ENCODE measurements at places on chromosomes 7 and 10. TPM values are rescaled to one million over a fixed set of nuclear protein-coding genes. Genes with fewer than 3 reads are reported as not detected.

Gene RNF32
- 0.85 TPM for total RNA-seq

GRCh38 chr7:81655271-81655670 is 114.6 kb downstream of the HGF start:
- DNase-seq: no peak

- DNase-seq: no peak
Observed at GRCh38 chr7:137172105-137172590, 171.4 kb downstream of the PTN start.

GRCh38 chr10:71082960-71083715 is 129.2 kb upstream of the UNC5B start:
- DNase-seq: no peak

DNA sequence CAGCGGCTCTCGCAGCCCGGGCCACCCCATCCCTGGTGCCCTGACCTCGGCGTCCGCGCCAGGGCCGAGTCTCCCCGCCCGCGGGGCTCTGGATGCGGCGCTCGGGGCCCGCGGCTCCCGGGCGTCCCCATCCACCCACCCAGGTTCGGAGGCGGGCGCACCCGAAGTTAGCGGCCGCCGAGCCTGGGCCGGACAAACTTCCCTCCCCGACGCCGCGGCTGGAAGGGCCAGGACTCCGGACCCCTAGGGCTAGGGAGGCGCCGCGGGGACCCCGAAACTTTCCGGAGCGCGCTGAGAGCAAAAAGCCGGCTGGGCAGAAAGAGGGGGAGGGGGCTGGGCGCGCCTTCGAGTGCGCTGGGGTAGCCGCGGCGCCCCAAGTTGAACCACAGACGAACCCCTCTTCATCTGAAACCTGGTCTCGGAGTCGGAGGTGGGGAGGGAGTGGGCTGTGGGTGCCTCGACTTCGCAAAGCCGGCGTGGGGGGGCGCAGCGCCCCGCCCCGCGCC is 3.7 kb upstream of the ELFN1 start:
- DNase-seq: no peak

Gene NOS3
- total RNA-seq: 7.9 TPM

GRCh38 chr10:123869020-123869414 is 22.6 kb downstream of the CPXM2 start:
- no peak for DNase-seq

DNA sequence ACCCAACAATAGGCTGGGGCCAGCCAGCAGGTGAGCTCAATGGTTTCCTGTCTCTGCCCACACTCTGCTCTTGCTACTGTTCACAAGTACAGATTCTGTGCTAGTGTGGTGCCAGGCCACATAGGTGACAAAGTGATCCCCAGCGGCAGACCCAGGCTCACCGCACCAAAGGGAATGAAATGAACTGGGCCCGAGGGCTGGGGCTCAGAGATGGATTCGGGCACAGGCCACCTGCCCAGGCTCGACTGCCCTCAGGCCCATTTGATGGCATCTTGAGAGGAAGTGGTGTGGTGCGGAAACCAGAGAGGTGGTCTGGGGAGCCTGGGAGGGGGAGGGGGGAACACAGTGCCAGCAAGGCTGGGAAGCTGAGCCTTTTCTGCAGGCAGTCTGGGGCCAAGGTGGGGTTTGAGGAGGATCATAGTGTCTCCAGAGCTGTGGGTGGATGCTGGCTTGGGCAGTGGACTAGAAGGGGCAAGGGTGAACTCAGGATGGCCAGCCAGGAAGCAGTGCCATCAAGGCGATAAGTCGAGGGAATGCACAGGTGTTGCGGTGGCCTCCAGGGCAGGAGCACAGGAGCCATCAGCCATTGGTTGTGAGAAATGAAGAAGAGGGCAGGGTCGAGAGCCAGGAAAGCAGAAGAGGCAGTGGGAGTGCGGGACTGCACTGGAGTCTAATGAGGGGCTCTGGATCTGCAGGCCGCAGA is 85.2 kb downstream of the ARHGAP22 start:
- no peak for DNase-seq

GRCh38 chr10:17833656-17834055 is 24.5 kb downstream of the MRC1 start:
- DNase-seq: no peak

Gene ATP6V0A4
- not detected for total RNA-seq

Gene UCN3
- total RNA-seq: not detected

Gene ANKRD2
- not detected for total RNA-seq

Gene GRM3
- not detected for total RNA-seq

DNA sequence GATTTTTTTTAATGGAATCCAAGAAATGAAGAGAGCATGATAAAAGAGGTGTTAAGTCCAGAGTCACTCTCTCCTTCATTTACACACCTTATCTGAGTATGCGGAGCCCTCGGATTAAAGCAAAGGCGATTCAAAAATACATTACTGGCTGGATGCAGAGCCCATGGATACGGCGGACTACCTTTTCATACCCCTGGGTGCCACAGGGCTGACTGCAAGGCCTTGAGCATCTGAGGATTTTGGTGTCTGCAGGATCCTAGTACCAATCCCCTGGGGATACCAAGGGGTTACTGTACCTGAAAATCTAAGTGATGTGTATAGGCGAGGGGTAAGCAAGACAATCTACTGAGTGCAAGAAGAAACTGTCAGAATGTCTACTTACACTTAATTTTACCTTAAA is 20.5 kb downstream of the PIP4K2A start:
- DNase-seq: no peak

- no peak for DNase-seq
Observed at GRCh38 chr10:1102831-1103230, 46.6 kb downstream of the WDR37 start.

Data from naive thymus-derived CD4-positive, alpha-beta T cell (primary cell).